ENCODE measurements at places on chromosomes 4 and X.
A peak's percentile ranks its signal among the peaks of the same experiment; 100 is the strongest.

GRCh38 chrX:40298572-40299479 lies 201.1 kb upstream of the BCOR start:
- peak; percentile 8 for DNase-seq

DNA sequence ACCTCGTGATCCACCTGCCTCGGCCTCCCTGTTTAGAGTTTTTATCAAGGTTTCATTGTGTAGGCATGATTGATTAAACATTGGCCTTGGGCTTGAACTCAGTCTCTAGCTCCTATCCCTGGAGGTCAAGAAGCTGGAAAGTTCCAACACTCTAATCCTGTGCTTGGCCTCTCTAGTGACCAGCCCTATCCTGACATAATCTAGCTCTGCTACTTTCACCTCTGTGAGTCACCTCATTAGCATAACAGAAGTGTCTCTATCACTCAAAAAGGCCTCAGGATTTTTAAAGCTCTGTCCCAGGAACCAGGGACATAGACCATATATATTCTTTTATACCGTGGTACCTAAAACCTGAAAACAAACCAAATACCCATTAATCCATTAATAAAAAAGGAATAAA lies 377.5 kb downstream of the CENPC start:
- DNase-seq, result no peak

GRCh38 chr4:78517050-78517652 lies 34.4 kb upstream of the ANXA3 start:
- peak; percentile 39 for DNase-seq

DNA sequence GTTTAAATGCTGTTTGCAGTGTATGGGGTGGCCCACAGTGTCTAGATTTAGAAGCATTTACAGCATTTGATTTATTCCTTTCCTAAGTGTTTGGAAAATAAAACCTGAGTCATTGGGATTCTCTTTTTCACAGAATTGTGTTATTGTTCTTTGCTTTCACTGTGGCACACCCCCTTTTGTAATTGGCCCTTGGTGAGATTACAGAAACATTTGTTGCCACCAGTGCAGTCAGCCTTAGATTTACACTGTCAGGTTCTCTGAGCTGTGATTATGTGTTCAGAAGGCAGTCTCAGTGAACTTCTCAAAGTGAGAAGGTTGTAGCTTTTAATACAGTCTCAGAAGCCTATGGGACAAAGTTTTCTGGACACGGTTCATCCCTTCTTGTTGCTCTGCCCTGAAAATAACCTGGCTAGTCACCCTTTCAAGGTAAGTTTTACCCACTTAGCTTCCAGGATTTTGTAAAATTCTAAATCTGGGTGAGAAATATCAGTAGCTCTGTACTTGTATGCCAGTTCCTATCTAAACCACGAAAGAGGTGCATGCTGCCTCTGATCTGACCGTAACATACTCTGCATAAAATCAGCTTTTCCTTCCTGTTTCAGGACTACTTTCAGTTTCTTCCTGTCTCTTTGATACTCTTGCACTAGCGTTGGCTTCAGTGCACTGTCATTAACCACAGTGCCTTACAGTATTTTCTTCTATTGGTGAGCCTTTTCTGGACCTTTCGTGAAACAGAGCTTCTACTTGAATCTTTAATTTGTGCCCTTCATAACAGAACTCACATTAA lies 12.6 kb downstream of the RUFY3 start:
- DNase-seq, result peak; percentile 76

GRCh38 chrX:40809210-40809609 lies 73.9 kb upstream of the MED14 start:
- peak; percentile 14 for DNase-seq

DNA sequence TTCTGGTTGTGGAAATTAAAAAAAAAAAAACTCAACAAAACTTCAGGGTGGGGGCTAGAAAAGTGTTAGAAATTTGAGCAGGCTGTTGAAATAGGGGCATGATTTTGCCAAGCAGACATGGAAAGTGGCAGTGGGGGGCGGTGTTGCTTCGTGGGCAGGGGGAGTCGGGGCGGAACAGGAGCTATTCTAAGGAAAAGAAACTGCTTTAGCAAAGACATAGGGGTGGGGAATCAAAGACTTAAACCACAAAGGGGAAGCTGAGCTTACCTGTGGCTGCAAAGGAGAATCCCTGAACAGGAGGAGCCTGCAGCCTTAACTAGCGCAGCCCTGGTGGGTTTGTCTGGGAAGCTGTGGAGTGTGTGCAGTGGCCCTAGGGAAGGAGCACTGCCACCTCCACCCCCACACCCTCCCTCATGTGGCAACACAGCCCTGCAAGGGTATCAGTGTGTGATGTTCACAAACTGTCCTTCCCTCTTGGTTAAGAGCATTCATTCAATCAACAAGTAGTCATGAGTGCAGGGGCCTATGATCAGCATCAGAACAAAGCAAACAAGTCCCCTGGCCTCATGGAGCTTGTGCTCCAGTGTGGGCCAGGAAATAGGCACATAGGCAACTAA lies 20.5 kb downstream of the SEL1L3 start:
- no peak for DNase-seq

DNA sequence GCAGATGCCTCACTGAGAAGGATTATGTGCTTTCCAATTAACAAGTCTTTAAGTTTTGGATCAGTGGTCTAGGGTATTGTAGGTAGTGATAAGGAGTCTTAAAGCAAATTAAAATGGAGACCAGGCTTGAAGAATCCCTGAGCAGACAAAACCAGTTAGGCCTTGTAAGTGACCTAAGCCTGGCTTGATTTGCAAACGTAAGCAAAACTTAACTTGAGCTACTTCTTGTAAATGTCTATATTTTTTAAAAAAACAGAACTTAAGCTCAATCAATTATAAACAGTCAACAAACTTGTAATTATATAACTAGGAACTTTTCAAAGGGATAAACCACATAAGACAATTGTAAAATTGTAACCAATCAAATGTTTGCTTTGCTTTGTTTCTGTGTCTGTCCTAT lies 72.7 kb upstream of the NALF2 start:
- no peak for DNase-seq

- peak; percentile 51 for DNase-seq
Measured at GRCh38 chrX:134501941-134502340, 42.0 kb downstream of the HPRT1 start.

DNA sequence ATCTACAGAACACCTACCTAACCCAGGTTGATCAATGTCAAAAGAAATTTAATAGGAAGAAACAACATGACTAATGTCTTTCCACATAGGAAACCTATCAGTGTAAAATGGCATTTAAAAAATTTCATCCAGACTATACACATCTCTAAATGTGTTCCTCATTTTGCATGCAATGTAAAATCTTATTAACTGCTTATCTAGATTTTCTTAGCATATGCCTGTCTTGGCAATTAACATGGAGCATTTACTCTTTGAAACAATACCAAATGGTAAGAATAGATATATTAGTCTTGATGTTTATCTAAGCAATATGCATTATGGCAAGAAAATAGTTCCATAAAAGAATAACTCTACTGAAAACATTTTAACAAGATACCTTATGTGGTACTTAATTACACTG lies 199.8 kb downstream of the TRAM1L1 start:
- DNase-seq, result no peak

- no peak for DNase-seq
Measured at GRCh38 chr4:76677571-76678326, 220.2 kb downstream of the SOWAHB start.

DNA sequence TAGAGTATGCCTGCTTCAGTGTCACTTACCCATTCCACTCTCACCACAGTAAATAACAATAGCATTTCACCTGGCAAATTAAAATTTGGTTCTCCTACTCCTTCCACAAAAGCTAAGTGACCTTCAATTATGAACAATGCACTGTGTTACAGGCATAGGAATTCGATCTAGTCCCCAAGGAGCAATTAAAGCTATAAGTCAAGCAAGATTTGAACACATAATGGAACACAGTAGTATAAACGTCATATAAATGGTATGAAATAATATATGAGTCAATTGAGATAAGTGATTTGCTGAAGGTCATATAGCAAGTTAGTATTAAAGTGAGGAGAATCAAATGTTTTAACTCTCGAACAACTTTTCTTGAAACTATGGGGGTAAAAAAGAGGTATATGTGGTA lies 65.8 kb downstream of the ARAP2 start:
- no peak for DNase-seq

DNA sequence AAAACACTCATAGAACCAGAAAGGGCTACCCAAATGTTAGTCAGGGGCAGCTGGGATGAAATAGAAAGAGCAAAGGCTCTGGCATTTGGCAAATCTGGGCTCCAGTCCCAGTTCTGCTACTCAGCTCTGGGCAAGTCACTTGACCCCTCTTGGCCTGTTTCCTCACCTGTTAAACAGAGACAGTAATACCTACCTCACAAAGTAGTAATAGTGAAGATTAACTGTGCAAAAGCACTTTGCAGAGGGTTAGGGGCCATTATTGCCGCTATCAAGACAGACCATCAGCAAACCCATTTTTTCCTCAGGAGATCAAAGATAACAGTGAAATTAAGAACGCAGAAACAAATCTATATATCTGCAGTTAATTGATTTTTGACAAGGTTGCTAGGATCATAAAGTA lies 20.6 kb downstream of the ZBTB33 start:
- DNase-seq, result no peak

DNA sequence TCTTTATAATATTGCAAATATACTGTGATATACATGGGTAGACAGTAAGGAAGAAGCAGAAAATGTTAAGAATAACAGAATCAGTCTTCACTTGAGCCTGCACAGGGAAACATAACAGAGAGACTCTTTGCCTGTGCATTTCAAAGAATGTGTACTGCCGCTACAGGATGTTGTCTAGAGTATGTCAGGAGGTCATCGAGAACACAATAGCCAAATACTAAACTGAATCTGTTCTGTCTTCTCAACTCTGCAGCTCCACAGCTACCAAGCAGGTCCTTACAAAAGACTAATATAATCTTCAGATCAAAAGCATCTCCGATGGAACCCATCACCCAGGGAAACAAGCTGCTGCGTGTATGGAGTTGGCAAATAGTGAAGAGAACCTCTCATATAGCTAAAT lies 471.5 kb downstream of the PCDH10 start:
- DNase-seq, result no peak

- peak; percentile 55 for DNase-seq
Measured at GRCh38 chrX:139875841-139876240, 57.0 kb downstream of the ATP11C start.

GRCh38 chr4:23120374-23120773 lies 427.6 kb downstream of the GBA3 start:
- DNase-seq, result no peak

GRCh38 chr4:22496165-22496813 lies 19.6 kb downstream of the ADGRA3 start:
- no peak for DNase-seq

GRCh38 chr4:180422989-180423711 lies 1820.1 kb upstream of the TENM3 start:
- DNase-seq, result no peak

- DNase-seq, result no peak
Measured at GRCh38 chr4:107712236-107712635, 7.8 kb downstream of the PAPSS1 start.

- DNase-seq, result peak; percentile 30
Measured at GRCh38 chr4:15774020-15774420, 4.1 kb upstream of the CD38 start.

- DNase-seq, result no peak
Measured at GRCh38 chrX:17501746-17502145, 126.7 kb downstream of the NHS start.

DNA sequence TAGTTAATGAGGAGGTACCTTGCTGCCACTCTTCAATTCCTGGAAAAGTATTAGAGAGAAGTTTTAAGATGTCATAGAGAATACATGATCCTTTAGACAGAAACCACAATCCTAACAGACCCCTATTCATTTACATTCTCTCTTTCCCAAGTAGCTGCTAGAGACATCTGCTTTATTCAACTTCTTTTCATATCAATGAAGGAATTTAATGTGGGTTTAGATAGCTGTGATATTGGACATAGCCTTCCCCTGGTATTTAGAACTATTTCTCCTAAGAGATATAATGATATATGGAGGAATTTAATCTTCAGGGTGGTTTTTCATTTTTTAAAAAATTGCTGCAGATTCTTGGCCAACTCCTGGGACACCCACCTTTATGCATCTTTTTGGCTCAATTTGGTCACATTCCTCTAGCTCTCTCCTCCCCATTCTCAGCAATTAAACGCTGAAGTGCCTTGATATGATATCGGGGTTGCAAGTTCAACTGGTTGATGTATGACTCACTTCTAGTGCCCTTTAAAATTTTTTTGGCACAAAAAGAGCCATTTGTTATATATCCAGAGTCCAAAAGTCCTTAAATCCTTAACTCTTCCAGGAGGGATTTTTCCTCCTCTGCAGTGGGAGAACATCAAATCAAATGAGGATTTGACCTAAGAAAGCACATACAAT lies 57.6 kb downstream of the DOCK11 start:
- DNase-seq, result peak; percentile 73

DNA sequence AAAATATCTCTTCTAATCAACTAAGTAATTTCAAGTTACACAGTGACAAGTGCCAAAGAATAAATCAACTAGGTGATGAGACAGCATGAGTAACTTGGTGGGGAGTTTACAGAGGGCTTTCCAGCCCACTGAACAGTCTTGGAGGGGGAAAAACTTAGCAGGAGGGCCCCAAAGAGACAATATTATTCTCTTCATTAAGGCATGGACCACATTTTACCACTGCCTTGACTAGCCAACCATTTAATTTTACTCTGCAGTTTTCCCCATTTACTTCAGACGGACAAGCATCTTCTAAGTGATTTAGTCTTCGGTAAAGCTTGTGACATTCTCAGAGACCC lies 25.3 kb upstream of the GATB start:
- DNase-seq, result no peak

DNA sequence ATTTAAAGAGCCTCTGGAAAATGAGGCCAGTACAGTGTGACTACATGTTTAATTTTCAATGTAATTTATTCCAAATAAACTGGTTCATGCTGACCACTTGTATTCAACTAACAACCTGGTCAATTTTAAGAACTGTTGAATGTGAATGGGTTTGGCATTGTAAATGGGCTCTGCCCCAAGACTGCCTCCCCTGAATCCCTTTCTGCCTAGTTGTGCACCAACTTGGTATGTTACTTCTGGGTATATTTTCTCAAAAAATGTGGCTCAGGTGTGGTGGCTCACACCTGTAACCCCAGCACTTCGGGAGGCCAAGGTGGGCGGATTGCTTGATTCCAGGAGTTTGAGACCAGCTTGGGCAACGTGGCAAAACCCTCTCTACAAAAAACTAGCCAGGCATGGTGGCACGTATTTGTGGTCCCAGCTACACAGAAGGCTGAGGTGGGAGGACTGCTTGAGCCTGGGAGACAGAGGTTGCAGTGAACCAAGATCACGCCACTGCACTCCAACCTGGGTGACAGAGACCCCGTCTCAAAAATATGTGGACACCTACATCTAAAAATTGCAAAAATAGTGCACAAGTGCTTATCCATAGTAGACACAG lies 7.2 kb downstream of the RPL9 start:
- DNase-seq, result no peak

GRCh38 chr4:20368926-20369325 lies 117.2 kb downstream of the SLIT2 start:
- DNase-seq, result peak; percentile 65

- DNase-seq, result no peak
Measured at GRCh38 chrX:129781134-129781672, 1.5 kb downstream of the SASH3 start.

- peak; percentile 65 for DNase-seq
Measured at GRCh38 chr4:149409146-149409545, 406.5 kb downstream of the IQCM start.

Data from amniotic epithelial cell (primary cell).